ENCODE measurements at places on chromosomes 1 and 21. TPM values are rescaled to one million over a fixed set of nuclear protein-coding genes. Genes with fewer than 3 reads are reported as not detected.

Gene GBP3
- not detected for total RNA-seq

Gene CHRNB2
- total RNA-seq = 8.7 TPM

Gene TMEM82
- not detected for total RNA-seq

DNA sequence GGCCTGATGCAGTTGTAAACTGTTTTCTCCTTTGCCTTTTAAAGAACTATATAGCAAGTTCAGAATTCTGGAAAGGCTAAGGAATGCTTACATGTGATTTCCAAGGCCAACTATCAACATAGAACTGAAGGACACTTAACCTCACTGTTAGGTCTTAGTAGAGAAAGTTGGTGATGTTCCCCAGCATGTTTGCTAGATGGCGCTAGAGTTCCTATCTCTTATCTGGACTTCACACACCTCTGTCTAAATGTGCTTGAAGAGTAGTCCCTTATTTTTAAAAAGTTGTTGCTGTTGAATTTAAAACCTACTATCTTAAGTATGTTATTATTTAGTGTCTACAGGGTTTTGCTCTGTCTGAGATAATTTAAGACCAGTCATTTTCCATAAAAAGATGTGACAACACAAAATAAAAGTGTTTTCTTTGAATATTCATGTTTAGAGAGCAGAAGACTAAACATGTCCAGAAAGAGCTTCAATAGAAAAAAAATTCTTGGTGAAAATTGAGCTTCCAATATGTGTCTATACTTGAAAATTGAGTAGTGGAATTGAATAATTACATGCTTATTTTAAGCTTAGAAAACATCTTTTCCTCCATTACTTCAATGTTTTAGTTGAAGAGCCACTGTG is 237.3 kb downstream of the S1PR1 start:
- no peaks in the 10 kb centered on the region for H3K27me3 ChIP-seq
- no peak for DNase-seq
- no peak overlapping the region for H3K27ac ChIP-seq
- no peaks in the 10 kb centered on the region for H3K4me1 ChIP-seq

GRCh38 chr1:159023723-159024122 is 14.0 kb downstream of the IFI16 start:
- DNase-seq = no peak
- H3K4me3 ChIP-seq = no peak overlapping the region
- no peak overlapping the region for H3K27ac ChIP-seq
- H3K36me3 ChIP-seq = no peaks in the 10 kb centered on the region
- no peaks in the 10 kb centered on the region for H3K27me3 ChIP-seq

- H3K4me3 ChIP-seq = no peak overlapping the region
- H3K4me1 ChIP-seq = peaks cover 2% of the 10 kb centered on the region
- H3K27ac ChIP-seq = no peak overlapping the region
Measured at GRCh38 chr1:29532285-29532684, 296.0 kb downstream of the PTPRU start.

GRCh38 chr21:18089786-18090185 is 154.8 kb upstream of the CHODL start:
- DNase-seq = no peak
- peaks cover 9% of the 10 kb centered on the region for H3K36me3 ChIP-seq
- H3K4me3 ChIP-seq = no peak overlapping the region
- no peaks in the 10 kb centered on the region for H3K4me1 ChIP-seq
- no peaks in the 10 kb centered on the region for H3K27me3 ChIP-seq

GRCh38 chr21:45408801-45409261 is 3.9 kb downstream of the COL18A1 start:
- H3K27me3 ChIP-seq = peaks cover 53% of the 10 kb centered on the region
- H3K27ac ChIP-seq = no peak overlapping the region
- H3K4me3 ChIP-seq = no peak overlapping the region
- H3K4me1 ChIP-seq = peaks cover 34% of the 10 kb centered on the region

DNA sequence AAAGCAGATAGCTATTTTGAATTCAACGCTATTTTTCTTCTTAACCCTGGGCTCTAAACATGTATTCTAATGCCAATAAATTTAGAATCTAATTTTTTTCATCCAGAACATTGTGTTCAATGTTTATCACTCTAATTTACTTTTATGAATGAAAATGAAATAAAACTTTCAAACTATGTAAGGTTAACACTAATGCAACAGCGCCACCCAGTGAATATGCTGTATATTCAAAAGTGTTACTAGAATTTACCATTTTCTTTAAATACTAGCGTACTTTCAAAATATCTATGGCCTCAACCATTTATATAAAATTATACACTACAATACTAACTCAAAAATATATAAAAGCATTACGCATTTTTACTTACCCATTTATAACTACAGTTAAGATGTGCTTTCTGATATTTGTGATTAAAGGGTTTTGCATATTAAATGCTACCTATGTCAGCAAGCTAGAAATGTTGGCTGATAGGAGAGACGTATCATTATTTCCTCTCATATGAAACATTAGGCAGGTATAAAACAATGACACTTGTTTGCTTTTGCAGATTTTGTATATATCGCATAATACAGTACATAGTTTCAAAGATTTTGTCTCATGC is 5.9 kb upstream of the NUF2 start:
- no peak overlapping the region for H3K27ac ChIP-seq
- no peaks in the 10 kb centered on the region for H3K27me3 ChIP-seq
- H3K36me3 ChIP-seq = no peaks in the 10 kb centered on the region

- DNase-seq = peak; percentile 60
- no peaks in the 10 kb centered on the region for H3K27me3 ChIP-seq
- H3K4me3 ChIP-seq = no peak overlapping the region
- peaks cover 6% of the 10 kb centered on the region for H3K4me1 ChIP-seq
- no peaks in the 10 kb centered on the region for H3K36me3 ChIP-seq
Measured at GRCh38 chr1:153509729-153510354, 25.9 kb downstream of the S100A6 start.

DNA sequence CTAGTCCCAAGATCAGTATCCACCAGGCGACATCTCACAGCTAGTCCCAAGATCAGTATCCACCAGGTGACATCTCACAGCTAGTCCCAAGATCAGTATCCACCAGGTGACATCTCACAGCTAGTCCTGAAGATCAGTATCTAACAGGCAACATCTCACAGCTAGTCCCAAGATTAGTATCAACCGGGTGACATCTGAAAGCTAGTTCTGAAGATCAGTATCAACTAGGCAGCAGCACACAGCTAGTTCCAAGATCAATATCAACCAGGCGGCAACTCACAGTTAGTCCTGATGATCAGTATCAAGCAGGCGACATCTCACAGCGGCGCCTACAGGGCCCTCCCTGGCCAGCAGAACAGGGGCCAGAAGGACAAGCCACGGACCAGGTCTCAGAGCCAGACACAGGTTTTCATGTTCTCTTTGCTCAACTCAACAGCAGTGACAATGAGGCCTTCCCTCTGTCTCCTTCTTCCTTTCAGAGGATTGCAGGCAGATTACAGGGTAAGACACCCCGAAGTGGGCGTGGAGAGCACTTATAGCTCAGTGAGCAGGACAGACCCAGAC is 32.5 kb downstream of the NPHP4 start:
- H3K4me3 ChIP-seq = no peak overlapping the region
- no peaks in the 10 kb centered on the region for H3K4me1 ChIP-seq
- H3K36me3 ChIP-seq = peaks cover 17% of the 10 kb centered on the region
- no peak for DNase-seq
